ENCODE measurements at places on chromosomes 4 and X.

GRCh38 chrX:24178441-24178840 is 28.9 kb downstream of the ZFX start:
- DNase-seq, result no peak

DNA sequence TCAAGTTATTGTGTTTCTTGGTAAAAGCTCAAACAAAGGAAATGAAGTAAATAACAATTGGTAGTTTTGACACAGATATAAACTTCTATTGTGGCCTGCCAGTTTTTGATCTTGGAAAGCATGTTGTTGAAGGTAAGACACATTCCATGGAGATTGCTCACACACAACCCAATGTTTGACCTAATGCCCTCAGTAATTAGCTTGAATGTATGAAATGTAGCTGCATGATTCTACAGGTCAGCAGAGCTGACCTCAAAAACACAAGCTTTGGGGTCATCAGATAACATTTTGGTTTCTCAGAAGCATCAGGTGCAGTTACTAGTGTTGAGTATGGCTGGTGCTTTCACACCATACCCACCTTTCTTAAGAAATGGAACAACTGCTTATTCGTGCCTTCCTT is 16.5 kb downstream of the GPR173 start:
- DNase-seq, result no peak

DNA sequence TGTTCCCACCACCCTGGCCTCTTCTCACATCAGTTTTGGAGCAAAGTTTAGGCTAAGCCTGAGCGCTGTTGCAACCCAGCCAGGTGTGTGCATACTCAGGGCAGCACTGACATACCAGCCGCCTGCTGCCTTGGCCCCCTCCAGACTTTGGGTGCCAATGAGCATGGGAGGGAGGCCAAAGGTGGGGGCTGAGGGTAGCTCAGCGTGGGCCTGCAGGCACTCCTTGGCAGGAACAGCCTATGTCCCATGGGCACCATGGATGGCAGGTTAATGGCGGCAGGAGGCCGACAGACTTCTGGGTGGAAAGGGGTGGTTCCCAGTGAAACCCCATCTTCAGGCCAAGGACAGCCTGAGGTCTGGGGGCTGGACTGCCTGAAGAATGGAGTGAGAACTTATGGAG is 462.2 kb downstream of the ADGRL3 start:
- DNase-seq, result no peak

DNA sequence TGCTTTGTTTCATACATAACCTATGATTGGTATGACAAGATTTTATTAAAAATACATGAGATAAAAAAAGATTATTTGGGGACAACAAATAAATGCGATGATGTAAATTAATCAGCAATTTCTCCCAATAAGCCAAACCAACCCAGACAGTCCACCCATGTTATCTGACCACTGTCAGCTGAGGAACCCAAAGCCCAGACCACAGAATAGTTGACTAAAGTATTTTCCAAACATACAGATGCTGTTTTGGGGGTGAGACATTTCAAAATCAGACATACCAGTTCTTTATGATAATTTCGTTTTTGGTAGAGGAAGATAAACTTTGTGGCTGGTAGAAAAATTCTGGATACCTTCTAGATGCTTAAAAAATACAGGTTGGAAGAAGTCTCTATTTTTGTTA is 650.8 kb upstream of the FAM241A start:
- DNase-seq, result no peak

- no peak for DNase-seq
Measured at GRCh38 chr4:161419822-161420221, 744.0 kb downstream of the FSTL5 start.

GRCh38 chr4:43758836-43759235 is 689.8 kb downstream of the KCTD8 start:
- DNase-seq, result no peak

- DNase-seq, result no peak
Measured at GRCh38 chrX:9857575-9858474, 71.6 kb downstream of the SHROOM2 start.
